ENCODE measurements at places on chromosomes 3 and 15. TPM values are rescaled to one million over a fixed set of nuclear protein-coding genes. Genes with fewer than 3 reads are reported as not detected.

- peaks cover 2% of the 10 kb centered on the region for H3K27me3 ChIP-seq
- peaks cover 49% of the 10 kb centered on the region for H3K36me3 ChIP-seq
- H3K4me1 ChIP-seq = peaks cover 46% of the 10 kb centered on the region
- peak overlapping the region; percentile 83 for H3K27ac ChIP-seq
Observed at GRCh38 chr3:194487289-194488054, 670 bp upstream of the ATP13A3 start.

GRCh38 chr3:196813903-196814302, 53.8 kb upstream of the SENP5 start:
- no peak for DNase-seq
- no peaks in the 10 kb centered on the region for H3K4me1 ChIP-seq
- peaks cover 38% of the 10 kb centered on the region for H3K36me3 ChIP-seq
- H3K27ac ChIP-seq = no peak overlapping the region

SERINC4 gene
- 0.42 TPM for total RNA-seq

GLDN gene
- not detected for total RNA-seq

DNA sequence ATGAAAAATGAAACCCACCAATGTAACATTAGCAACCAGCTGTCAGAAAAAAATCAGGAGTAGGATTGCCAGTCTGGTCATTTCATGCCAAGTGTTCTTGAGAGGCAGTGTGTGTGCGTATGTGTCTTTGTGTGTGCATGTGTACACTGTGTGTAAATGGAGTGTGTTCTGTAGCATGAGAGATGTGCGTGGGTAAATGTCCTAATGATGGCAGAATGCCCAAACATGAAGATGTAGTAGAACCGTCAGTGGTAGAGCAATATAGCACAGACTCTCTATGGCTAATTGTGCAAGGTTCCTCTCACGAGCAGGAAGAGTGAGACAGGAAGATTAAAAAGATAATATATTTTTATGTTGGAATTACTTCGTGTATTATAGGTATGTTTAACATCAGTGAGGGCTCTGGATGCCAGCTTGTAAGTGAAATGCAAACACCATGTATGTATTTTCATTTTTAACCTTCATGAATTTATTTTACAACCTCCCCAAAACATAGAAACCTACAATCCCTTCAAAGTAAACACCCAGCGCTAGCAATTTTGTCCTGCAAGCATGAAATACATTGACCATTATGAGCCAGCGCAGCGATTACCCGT, 1038.7 kb downstream of the IGSF11 start:
- no peak overlapping the region for H3K4me3 ChIP-seq
- no peak for DNase-seq
- H3K36me3 ChIP-seq = no peaks in the 10 kb centered on the region

DNA sequence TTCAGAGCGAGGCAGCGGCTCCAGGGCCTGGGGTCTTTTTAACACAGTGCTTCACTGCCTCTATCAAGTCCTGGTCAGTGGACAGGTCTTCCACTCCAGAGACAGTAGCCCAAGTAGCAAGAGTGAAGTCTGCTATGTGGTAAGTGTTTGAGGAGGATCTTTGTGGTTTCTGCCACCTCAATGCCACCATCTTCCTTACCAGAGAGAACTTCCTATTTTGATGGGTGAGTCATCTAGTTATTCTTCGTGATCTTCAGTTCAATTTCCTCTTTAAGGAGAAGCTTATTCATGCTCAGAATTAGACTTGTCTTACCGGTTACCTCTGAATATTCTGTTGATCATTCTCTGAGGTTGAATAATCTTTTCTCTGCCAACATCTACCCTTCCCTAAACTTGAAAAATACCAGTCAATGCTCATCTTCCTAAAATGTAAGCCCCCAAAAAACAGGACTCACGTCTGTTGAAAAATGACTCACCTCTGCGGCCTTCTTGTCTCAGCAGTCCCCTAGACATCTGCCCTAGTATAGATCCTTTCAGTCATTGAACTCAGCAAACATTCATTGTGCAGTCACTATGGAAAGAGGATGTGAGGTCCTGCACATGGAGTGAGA, 32.2 kb upstream of the BCL6 start:
- H3K27me3 ChIP-seq = peaks cover 11% of the 10 kb centered on the region
- DNase-seq = peak; percentile 69
- peak overlapping the region; percentile 92 for H3K27ac ChIP-seq
